ENCODE measurements at places on chromosomes 3 and 15.

- no peak for DNase-seq
Observed at GRCh38 chr3:188468662-188469061, 314.7 kb downstream of the LPP start.

DNA sequence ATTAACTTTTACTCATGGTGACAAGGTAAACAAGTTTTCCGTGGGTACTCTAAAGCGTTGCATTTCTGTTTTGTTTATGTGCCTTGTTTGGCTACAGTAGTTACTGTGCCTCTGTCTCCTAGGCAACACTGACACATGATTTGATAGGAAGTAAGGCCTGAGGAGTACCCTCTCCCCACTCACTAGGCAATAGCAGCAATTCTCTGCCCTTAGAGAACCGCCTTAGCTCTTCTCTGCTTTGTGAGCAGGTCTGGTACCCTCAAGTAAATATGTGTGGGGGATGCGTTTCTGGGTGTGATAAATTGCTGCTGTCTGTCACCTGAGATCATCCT lies at the start of gene IL5RA:
IL5RA (minus strand) TSS at position 76 of the 332 bp plus-strand sequence. CDS start 5,390 bp downstream, outside the sequence.
- DNase-seq, result no peak

GRCh38 chr15:88147760-88148159 lies 108.8 kb downstream of the NTRK3 start:
- no peak for DNase-seq

DNA sequence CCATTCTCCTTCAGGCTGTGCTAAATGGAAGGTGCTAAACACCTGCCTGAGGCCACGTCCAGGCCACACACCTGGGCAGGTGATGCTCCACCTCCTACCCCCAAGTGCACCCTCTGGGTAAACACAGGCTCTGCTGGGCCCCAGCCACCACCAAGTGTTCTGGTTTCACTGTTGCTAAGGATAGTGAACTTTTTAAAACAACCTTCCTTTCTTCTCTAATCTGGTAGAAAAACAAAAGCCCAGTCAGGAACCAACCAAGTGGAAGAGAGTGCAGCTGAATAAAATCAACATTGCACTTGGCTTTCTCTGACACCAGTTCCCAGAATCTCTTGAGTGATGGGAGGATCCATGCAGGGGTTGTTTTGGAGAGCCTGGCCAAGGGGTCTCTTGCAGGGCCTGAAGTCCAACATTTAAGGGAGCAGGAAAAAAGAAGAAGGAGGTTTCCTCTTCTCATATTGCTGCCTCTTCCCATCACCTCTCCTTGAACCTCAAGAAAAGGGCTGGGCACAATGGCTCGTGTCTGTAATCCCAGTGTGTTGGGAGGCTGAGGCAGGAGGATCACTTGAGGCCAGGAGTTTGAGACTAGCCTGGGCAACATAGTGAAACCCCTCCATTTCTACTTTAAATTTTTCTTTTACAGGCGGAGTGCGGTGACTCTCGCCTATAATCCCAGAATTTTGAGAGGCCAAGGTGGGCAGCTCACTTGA lies 26.2 kb upstream of the ATP13A3 start:
- no peak for DNase-seq

DNA sequence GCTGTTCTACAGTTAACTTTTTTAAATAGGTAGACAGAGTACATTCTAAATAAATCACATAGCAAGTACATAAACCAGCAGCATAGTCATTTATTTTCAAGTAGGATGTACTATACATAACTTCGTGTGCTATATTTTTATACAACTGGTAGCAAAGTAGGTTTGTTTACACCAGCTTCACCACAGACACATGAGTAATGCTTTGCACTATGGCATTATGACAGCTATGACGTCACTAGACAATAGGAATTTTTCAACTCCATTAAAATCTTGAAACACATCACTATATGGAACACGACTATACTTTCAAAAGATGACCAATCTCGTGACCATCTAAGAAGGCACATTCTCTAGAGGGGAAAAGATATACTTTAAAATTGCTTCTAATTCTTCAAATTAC lies 3.5 kb downstream of the TEX55 start:
- DNase-seq, result no peak

- no peak for DNase-seq
Observed at GRCh38 chr3:151219056-151219455, 16.0 kb upstream of the GPR171 start.

DNA sequence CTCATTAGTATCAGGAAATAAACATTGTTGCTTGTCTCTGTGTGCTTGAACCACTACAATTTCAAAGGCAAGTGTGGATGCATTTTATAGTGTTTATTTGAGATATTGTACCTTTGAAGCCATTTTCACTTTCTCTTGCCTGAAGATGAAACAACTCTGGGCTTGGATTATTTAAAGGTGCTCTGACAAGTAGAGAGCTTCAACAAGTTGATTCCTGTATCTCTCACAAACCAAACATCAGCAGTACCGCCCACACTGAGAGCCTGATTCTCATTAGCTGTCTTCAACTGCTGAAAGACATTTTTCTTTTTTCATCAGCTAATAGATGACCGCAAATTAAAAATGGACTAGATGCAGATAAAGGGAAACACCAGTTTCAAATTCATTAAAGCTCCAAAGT lies 806 bp upstream of the CERS3 start:
- no peak for DNase-seq

GRCh38 chr3:125240496-125240895 lies 27.9 kb upstream of the SLC12A8 start:
- DNase-seq, result no peak

- DNase-seq, result no peak
Observed at GRCh38 chr3:8246070-8246469, 255.6 kb upstream of the LMCD1 start.

DNA sequence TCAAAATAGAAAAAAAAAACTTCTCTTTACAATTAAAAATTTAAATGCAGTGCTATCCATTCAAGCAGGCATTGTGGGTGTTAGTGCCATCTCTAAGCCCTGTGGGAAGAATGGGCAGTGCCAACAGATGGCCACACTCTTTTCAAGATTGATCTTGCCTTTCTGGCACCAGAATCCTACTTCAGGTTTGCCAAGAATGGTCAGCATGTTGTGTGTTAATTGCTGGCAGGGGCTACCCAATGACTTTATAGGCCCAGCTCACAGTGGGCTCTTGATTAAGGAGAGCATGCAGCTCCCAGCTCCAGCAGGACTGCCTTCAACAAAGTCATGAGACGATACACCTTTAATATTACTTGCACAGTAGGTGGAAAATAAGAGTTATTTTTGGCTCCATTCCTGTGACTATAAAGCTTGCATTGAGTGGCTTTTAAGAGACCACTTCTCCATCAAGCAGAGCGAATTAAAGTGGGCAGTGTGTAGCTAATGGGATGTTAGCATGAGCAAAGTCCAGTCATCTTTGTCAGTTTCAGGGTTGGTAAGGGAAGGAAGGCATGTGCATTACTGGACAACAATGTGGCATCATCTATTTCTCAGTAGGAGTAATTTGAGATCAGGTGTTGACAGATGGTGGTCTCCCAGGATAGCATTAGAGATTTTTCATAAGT lies 476.8 kb downstream of the C3orf38 start:
- no peak for DNase-seq

- DNase-seq, result no peak
Observed at GRCh38 chr3:31159331-31160039, 265.0 kb upstream of the GADL1 start.

- no peak for DNase-seq
Observed at GRCh38 chr3:65886391-65886790, 152.3 kb downstream of the MAGI1 start.

- no peak for DNase-seq
Observed at GRCh38 chr15:91128016-91128415, 28.0 kb downstream of the SV2B start.
